NAMALWA (cell line): ENCODE measurements at places on chromosomes 5 and 9.
A peak's percentile ranks its signal among the peaks of the same experiment; 100 is the strongest.

DNA sequence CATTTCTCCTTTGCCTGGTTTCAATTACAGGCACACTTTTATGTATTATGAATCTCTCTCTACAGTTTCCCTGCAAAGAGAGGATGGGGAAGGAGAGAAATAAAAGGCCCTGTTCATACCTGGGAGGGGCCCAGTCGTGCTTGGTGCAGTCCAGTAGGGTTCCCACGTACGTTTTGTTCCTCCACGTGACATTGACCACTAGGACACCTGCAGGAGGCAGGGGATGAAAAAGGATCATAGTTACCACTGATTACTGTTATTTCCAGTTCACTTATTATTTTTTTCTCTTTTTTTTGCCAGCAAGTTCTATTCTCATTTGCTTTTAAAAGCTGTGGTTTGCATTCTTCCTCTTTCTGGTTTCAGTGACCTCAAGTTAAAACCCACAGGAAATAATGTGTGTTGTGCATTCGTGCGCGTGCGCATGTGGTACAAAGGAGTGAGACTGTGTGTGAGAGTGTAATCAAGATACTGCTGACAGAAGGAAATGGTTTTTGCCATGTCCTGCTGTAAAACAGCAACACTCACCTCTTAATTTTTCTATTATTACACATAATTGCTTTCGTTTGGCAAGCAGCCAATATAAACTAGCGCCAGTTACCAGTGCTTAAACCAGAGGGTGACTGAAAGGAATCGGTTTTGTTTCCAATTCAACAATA, 96.8 kb downstream of the ZNF608 start:
- peak; percentile 99 for DNase-seq

GRCh38 chr5:44942524-44943001, 133.8 kb downstream of the MRPS30 start:
- no peak for DNase-seq

GRCh38 chr9:31848505-31849285, 535.7 kb upstream of the ACO1 start:
- DNase-seq: no peak

GRCh38 chr5:181028032-181028819, 11.8 kb upstream of the BTNL9 start:
- DNase-seq: no peak

DNA sequence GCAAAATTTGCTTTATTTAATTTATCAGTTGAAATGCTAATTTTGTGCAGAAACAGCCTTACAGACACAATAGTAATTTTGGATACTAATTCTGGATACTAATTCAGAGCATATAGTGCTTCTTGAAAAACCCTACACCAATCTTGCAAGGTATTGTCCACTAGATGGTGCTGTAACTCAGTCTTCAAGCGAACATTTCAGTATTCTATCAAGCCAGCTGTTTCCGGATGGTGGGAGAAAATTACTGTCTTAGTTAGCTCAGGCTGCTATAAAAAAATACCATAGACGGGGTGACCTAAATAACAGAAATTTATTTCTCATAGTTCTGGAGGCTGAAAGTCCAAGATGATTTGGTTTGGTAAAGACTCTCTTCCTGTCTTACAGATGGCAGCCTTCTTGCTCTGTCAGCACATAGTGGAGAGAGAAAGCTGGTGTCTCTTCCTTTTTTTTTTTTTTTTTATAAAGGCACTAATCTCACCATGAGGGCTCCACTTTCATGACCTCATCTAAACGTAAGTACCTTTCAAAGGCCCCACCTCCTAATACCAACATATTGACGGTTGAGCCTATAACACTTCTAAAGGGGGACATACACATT, 1306.5 kb upstream of the CDH9 start:
- DNase-seq: peak; percentile 75

DNA sequence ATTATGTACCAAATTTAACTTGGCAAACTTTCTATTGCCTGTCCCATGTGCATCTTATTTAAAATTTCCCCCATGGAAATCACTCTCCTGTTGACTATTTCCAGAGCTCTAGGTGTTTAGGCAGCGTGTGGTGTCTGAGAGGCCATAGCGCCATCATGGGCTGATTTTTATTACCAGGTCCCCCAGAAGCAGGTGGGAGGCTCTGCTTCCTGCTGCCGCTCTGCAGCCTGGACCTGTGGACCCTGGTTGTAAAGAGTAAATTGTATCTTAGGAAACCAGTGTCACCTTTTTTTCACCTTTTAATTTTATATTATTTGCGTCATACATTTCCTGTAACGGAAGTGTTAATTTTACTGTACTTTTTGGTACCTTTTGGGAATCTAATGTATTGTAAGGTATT, 6.4 kb downstream of the HNRNPAB start:
- peak; percentile 29 for DNase-seq
